Fibroblast of the aortic adventitia (primary cell): ENCODE measurements at places on chromosomes 13 and 19. TPM values are rescaled to one million over a fixed set of nuclear protein-coding genes. Genes with fewer than 3 reads are reported as not detected.

NEK3 gene
- total RNA-seq, result 12.3 and 33.9 TPM in 2 replicates

ZNF540 gene
- 0.36 and 2.1 TPM in 2 replicates for total RNA-seq

CCDC169 gene
- total RNA-seq, result 2.4 and 4.1 TPM in 2 replicates

PDX1 gene
- not detected in 2 replicates for total RNA-seq

SPRY2 gene
- total RNA-seq, result 4.6 and 60.3 TPM in 2 replicates

KIR2DL3 gene
- total RNA-seq, result not detected in 2 replicates

TEAD2 gene
- total RNA-seq, result 19.2 and 22.3 TPM in 2 replicates

GGN gene
- 1.3 TPM in 1 of 2 replicates, not detected in the other for total RNA-seq

CFD gene
- total RNA-seq, result 25.8 and 161 TPM in 2 replicates

PLVAP gene
- 0.09 TPM in 1 of 2 replicates, not detected in the other for total RNA-seq

KLK15 gene
- not detected in 2 replicates for total RNA-seq

FCER2 gene
- total RNA-seq, result not detected in 2 replicates

PSG7 gene
- 0.27 TPM in 1 of 2 replicates, not detected in the other for total RNA-seq

SPRYD7 gene
- 2.4 and 5.3 TPM in 2 replicates for total RNA-seq

TMEM272 gene
- not detected in 2 replicates for total RNA-seq

LDLR gene
- 116 and 217 TPM in 2 replicates for total RNA-seq

MYH14 gene
- total RNA-seq, result not detected in 2 replicates

METTL21C gene
- 1.8 TPM in 1 of 2 replicates, not detected in the other for total RNA-seq

NUFIP1 gene
- 4.5 and 5.7 TPM in 2 replicates for total RNA-seq

POU2F2 gene
- total RNA-seq, result 0.08 and 0.18 TPM in 2 replicates

LRP3 gene
- total RNA-seq, result 15.0 and 33.2 TPM in 2 replicates

DACH1 gene
- total RNA-seq, result 0.08 and 0.09 TPM in 2 replicates

GIPC3 gene
- total RNA-seq, result under 0.01 and 0.33 TPM in 2 replicates

ZFP82 gene
- total RNA-seq, result 7.7 and 12.6 TPM in 2 replicates

KIR2DL1 gene
- total RNA-seq, result not detected in 2 replicates

OVOL3 gene
- not detected in 2 replicates for total RNA-seq

ANGPTL4 gene
- 4.4 and 22.8 TPM in 2 replicates for total RNA-seq

ADGRE1 gene
- total RNA-seq, result not detected in 2 replicates

GSX1 gene
- not detected in 2 replicates for total RNA-seq

TMEM145 gene
- not detected in 2 replicates for total RNA-seq

RXFP2 gene
- not detected in 2 replicates for total RNA-seq

ASPDH gene
- not detected in 2 replicates for total RNA-seq

CNN2 gene
- total RNA-seq, result 96.0 and 101 TPM in 2 replicates

SLC46A3 gene
- total RNA-seq, result 3.4 TPM in 2 replicates

SPTBN4 gene
- total RNA-seq, result 3.5 and 9.5 TPM in 2 replicates

MIR17HG gene
- total RNA-seq, result 4.7 and 8.8 TPM in 2 replicates

GCDH gene
- 20.5 and 24.4 TPM in 2 replicates for total RNA-seq

CRX gene
- not detected in 2 replicates for total RNA-seq

NOVA2 gene
- total RNA-seq, result under 0.01 and 0.27 TPM in 2 replicates

TEX26 gene
- not detected in 2 replicates for total RNA-seq

GSK3A gene
- 3.1 and 18.3 TPM in 2 replicates for total RNA-seq

CDX2 gene
- not detected in 2 replicates for total RNA-seq

IFNL2 gene
- not detected in 2 replicates for total RNA-seq

VAV1 gene
- not detected in 2 replicates for total RNA-seq

DNM2 gene
- 44.6 and 83.2 TPM in 2 replicates for total RNA-seq

CYP4F3 gene
- total RNA-seq, result not detected in 2 replicates

RNF17 gene
- total RNA-seq, result not detected in 2 replicates

UNC13A gene
- 0.27 and 0.49 TPM in 2 replicates for total RNA-seq
